ENCODE measurements at places on chromosomes 3 and 15.

GRCh38 chr15:89361451-89362202 lies 27.0 kb upstream of the POLG start:
- DNase-seq = peak; percentile 56

GRCh38 chr15:42058791-42059190 lies 35.6 kb downstream of the PLA2G4D start:
- no peak for DNase-seq

- DNase-seq = no peak
These were observed 1212.3 kb upstream of the GBE1 start for GRCh38 chr3:82973791-82974190.

GRCh38 chr3:57596495-57597126 lies 533 bp downstream of the ARF4 start:
- DNase-seq = peak; percentile 76

DNA sequence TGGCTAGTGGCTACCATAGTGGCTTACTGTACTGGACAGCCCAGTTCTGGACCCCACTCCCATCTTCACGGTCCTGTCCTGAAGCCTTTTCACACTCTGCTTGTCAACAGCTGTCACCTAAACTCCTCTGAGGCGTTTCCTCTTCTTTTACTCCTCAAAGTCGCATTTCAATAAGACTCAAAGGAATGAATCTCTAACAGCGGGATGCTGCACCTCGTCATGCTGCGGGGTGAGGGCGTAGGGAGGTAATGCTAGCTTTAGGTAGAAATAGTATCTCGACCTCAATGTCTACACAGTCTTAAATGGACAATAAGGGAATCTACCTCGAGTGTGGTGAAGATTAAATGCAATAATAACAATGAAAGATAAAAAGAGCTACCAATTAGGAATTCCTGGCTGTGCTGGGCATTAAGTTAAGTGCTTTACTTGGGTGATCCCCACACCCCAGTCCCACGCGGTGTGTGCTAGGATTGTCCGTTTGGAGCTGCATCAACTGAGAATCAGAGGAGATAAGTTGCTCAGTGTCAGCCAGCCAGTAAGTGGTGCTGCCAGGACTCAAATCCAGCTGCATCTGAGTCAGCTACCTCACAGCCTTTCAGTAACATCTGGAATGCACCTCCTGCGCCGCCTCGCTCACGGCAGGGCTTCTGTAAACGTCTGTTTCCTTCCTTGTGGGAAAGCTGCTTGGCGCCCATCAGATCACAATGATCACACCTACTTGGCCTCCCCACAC lies 14.0 kb downstream of the PLA2G4D start:
- no peak for DNase-seq

GRCh38 chr3:177905173-177906125 lies 630.8 kb upstream of the KCNMB2 start:
- no peak for DNase-seq

All from activated CD4-positive, alpha-beta T cell treated with anti-CD3 and anti-CD28 coated beads, Interleukin-2, Interleukin-6, amounts not matched to agents 100 ng/mL and 50 ng/mL, durations not matched to agents 16 hours and 8 hours (primary cell).